ENCODE measurements at places on chromosomes 4 and X.

DNA sequence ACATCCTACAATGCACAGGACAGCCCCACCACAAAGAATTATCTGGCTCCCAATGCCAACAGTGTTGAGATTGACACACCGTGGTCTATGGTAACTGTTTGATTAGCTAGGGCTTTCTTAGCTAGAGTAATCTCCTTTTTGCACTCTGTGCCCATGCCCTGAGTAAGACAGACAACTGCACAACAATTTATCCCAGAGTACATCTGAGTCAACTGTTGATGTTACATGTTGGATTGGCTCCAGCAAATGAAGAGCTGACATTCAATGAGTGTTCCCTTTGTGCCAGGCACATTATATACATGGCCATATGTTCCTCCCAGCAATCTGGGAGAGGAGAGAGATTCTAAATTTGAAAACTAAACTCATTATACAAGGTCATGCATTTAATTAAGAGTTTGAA lies 3.9 kb upstream of the FAM9C start:
- no peak for DNase-seq

- no peak for DNase-seq
These were observed 54.4 kb upstream of the USP26 start for GRCh38 chrX:133151336-133151735.

DNA sequence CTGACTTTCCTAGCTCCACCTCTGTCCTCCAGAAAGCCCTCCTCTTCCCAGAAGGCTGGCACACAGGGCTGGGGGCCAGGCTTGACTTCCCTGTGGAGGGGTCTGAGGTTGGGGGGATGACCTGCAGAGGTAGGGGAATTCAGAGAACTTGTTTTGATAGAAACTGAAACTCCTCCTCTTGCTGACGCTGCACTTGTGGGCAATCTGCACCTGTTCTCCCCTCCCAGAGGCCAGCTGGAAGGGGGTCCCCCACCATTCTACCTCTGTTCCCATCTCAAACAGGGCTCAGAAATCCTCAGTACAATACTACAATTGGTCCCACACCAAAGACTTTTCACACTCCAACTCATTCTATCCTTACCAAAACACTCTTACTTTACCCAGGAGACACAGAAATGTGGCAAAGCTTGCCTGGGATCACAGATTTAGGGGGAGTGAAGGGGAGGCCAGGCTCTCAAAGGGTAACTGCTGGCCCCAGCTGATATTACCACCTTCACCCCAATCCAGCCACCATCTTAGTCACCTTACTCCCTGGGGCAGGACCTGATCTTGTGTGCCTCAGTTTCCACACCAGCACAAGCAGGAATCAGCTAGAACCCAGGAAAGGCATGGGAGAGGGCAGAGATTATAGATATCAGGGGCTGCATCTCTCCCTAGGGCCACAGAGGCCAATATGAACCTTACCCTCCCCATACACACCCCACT lies 18.5 kb downstream of the OTUD5 start:
- no peak for DNase-seq

DNA sequence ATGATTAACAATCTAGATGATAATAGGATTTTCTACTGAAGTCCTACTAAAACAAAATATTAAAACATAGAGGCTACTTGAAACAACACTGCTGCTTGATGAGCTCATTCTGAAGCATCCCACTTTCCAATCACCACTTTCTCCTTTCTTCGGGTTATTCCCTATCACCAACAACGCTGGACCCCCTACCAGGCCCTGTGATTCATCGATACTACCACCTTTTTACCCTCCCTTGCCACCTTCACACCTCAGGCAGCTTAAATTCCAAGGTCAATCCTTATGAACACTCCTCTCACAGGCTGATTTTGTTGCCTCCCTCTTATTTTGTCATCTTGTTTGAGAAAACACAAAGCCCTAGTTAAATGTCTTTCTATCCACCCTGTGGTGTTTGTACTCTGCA lies 102.6 kb downstream of the IQCM start:
- no peak for DNase-seq

DNA sequence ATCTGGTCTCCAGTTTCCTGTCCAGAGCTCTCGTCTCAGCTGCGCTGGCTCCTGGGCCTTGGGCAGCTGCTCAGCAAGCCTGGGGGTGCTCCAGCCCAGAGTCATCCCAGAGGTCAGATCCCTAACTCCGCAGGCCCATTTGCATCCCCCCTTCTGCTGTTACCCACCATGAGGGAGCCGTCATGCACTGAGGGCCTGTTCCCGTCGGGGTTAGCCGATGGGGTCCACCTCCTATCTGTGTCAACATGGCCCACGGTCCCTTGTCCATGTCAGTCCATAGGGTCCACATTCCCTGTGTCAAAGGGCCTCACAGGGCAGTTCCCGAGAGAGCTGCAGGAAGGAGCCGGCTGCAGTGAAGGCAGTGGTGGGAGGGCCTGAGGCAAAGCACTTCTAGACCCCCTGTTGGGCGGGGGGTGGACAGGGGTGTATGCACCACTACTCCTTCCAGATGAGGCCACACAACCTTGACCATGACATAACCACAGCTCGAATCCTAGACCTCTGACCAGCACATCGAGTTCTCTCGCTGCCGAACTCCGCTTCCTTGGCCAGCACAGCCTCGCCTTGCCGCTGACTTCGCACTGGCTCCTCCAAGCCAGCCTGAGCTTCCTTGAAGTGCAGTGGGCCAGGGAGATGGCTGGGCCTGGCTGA lies 24.9 kb downstream of the WDR1 start:
- no peak for DNase-seq

- no peak for DNase-seq
These were observed 17.3 kb downstream of the TSC22D3 start for GRCh38 chrX:107758231-107758766.

DNA sequence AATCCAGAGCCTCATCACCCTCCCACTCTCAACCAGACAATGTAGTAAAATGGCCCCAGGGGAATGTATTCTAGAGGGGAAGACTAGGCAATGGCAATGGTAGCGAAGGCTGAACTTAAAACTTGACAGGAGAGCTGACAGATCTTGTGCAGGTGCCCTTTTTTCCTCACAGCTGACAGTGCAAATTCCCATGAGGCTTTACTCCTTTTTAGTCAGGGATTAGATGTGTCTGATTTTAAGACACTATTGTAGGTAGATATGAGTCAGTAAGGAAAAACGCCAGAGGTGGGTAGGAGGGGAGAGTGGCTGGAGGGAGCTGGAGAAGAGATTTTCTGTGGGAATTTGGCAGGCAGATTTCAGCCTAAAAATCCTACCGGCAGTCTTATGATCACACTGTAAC lies 10.7 kb downstream of the CAPN6 start:
- no peak for DNase-seq

DNA sequence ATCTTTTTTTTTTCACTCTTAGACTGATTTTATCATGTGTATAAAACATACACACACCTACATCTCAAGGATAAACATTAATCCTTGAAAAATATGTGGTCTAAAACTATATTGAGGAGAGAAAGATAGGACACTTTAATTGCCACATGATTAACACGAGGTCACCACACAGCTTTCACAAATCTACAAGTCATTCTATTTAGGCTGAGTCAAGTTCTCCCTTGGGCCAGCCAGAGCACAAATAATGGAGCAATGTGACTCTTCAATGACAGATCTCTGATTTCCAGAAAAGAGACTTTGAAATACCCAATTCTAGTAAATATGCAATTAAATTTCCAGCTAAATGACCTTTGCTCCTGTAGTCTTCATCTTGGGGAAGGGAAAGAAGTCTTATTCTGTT lies 12.9 kb upstream of the ADH4 start:
- DNase-seq, result no peak

DNA sequence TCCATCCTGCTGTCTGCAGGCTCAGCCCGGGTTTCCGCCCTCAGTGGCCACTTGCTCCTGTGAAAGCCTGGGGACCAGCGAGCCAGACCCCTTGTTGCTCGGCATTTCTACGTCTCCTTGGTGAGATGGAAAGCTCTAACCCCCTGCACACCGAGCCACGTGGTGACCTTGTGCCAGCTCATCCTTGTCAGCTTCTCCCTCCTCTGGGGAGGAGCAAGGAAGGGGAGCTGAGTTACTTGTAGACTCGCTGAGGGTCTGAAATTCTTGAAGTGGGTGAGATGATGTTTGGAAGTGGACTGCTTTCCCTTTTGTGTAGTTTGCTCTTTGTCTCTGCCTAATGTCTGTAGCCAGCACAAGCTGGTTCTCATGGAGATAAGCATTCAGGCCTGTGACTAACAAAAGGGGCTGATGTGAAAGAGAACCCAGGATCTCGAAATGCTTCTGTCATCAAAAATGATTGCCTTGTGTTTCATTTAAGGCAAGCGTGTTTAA lies 29.3 kb downstream of the RGS12 start:
- no peak for DNase-seq

- no peak for DNase-seq
These were observed 186.5 kb upstream of the ATP6AP2 start for GRCh38 chrX:40394302-40394701.

GRCh38 chr4:55763996-55764395 lies 55.6 kb upstream of the EXOC1L start:
- DNase-seq, result no peak

DNA sequence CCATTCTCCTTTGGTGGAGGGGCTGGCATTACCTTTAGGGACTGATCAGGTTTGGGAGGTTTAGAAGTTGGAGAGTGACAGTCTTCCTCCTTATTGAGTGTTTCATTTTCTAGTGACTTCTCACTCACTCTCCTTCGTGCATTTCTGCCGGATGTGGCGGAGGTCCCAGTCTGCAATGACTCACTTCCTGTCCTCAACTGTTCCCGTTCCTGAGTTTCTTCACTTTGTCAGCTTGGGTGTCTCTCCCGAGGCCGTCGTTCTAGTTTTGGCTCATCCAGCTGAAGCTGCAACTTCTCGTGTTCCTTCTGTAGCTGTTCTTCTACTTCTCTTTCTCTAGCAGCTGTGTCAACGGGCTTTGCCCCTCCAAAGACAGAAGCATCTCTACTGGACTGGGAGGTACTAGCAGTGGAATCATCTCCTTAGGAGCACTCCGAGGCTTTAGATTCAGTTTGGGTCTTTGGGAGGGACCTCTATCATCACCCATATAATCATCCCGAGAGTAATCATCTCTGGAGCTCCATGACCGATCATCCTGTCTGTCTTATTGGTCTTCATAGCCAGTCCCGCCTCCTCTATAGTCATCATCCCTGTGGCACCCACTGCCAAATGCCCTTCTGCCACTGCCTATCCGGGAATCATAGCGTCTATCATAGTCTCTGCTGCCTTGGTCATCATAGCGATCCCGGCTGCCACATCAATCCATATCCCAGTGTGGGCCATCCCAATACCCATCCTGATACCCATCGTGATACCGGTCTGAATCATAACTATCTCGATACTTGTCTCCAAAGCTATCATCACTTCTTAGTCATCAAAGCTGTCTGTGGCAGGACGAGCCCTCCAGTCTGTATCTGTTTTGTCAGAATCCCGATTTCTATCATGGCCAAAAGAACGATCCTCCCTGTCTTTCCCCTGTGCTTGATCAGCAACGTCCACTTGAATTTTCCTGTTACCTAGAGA lies 35.3 kb upstream of the VSIG4 start:
- DNase-seq, result peak; percentile 8

- DNase-seq, result no peak
These were observed 31.3 kb downstream of the HTRA3 start for GRCh38 chr4:8300832-8301231.

GRCh38 chrX:46444011-46444410 lies 101.2 kb downstream of the ZNF674 start:
- no peak for DNase-seq

- DNase-seq, result no peak
These were observed 16.9 kb downstream of the TRIM75 start for GRCh38 chr4:165070560-165070959.

- DNase-seq, result no peak
These were observed 105.0 kb downstream of the ARSJ start for GRCh38 chr4:113874480-113874879.

DNA sequence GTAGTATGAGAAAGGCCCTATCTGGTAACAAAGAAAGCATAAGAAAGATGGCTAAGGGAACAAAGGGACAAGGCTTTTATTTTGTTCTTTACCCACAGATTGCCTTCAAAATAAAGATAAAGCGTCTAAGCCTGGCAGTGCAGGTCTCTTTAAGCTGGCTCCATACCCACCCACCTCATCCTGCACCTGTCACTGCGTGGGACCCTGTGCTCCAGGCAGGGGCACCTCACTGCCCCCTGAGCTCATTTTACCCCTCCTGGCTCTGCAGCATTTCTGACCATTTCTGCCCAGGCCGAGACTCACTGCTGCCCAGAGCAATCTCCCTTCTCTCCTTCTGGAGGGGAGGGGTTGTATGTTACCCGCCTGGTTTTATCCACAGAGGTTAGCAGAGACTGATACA lies 1.7 kb upstream of the CYP4V2 start:
- no peak for DNase-seq

GRCh38 chrX:105018865-105019264 lies 201.6 kb downstream of the TEX13A start:
- no peak for DNase-seq

GRCh38 chr4:181799561-181800069 lies 443.6 kb upstream of the TENM3 start:
- no peak for DNase-seq

- DNase-seq, result no peak
These were observed 206.3 kb upstream of the FGF13 start for GRCh38 chrX:138917781-138918180.

GRCh38 chrX:11789809-11790208 lies 31.8 kb downstream of the MSL3 start:
- DNase-seq, result no peak

DNA sequence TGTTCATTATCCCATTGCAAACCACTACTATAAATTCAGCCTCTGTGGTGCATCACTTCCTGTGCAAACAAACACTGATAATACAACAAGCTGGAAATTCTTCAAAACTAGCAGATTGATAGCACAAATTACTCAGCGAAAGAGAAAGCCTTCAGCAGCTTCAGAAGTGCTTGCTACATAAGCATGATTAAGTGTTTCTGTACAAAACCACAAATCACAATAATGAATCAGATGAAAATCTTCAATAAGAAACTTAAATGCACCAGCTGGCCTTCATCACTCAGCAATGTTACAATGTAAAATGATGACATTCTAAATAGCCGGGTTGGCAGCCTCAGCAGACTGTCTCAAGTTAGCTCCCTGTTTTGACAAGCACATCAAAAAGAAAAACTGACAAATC lies 262.2 kb downstream of the SPOCK3 start:
- DNase-seq, result no peak

- no peak for DNase-seq
These were observed 36.7 kb upstream of the HDAC8 start for GRCh38 chrX:72609313-72609712.

DNA sequence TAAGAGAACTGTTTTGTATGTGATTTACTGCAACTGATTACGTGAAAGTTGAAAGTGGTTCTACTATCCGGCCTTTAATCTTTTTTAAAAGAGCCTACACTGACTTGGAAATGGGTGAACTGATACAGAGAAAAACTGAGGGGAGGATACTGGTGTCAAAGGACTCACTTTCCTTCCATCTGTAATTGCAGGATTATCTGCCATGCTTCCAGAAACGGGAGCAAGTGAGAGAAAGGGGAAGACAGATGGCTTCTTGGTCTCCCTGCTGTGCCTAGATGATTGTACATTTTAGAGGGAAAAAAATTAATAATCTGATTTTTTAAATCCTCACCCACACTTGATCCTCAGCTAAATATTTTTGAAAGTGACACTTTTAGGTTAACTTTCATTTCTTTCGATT lies 88.3 kb upstream of the GRID2 start:
- no peak for DNase-seq

- no peak for DNase-seq
These were observed 11.9 kb upstream of the UBA6 start for GRCh38 chr4:67712650-67713528.

Measured in stimulated activated CD4-positive, alpha-beta T cell treated with anti-CD3 and anti-CD28 coated beads, TNF-alpha, amount 100 ng/mL, for 4 hours (primary cell).